ENCODE measurements at places on chromosomes 2 and 18. TPM values are rescaled to one million over a fixed set of nuclear protein-coding genes. Genes with fewer than 3 reads are reported as not detected.
A peak's percentile ranks its signal among the peaks of the same experiment; 100 is the strongest.

DNA sequence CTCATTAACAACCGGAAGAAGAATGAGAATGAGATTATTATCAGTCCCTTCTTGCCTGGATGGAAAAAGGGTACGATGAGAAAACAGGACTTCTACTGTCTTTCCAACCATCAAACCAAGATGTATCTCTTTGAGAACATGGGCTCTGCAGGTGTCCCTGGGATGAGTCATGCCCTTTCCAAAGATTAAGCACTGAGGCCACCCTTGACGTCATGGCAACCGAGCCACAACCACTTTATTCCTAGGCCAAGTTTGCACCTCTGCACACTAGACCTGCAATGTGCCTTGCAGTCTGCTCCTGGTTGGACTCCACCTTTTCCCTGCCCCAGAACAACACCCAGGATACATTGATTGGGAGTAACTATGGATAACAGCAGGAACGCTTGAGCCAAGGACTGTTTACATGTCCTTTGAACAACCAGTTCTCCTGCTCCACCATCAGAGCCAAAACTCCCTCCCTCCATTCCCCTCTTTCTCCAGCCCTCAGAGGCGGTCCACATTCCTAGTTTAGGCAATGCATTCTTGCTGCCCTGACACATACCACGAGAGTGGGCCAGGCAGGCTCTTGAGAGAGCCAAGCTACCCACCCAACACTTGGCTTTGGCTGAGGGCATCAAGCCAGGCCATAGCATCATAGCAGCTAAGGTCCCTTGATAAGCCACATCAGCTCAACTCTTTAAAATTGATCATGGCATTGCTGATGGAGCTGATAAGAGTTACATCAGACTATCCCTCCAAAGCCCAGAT is 310.7 kb downstream of the TNS1 start:
- no peak overlapping the region for H3K4me3 ChIP-seq
- DNase-seq = no peak
- no peak overlapping the region for H3K27ac ChIP-seq
- H3K36me3 ChIP-seq = no peaks in the 10 kb centered on the region
- H3K4me1 ChIP-seq = no peaks in the 10 kb centered on the region
- H3K27me3 ChIP-seq = no peaks in the 10 kb centered on the region

GRCh38 chr18:9720327-9720726 is 12.2 kb downstream of the RAB31 start:
- H3K4me1 ChIP-seq = no peaks in the 10 kb centered on the region
- DNase-seq = no peak
- H3K27me3 ChIP-seq = no peaks in the 10 kb centered on the region
- no peak overlapping the region for H3K27ac ChIP-seq
- no peak overlapping the region for H3K4me3 ChIP-seq

- H3K4me3 ChIP-seq = no peak overlapping the region
- DNase-seq = no peak
- H3K36me3 ChIP-seq = peaks cover 14% of the 10 kb centered on the region
- no peak overlapping the region for H3K27ac ChIP-seq
- peaks cover 2% of the 10 kb centered on the region for H3K4me1 ChIP-seq
Measured at GRCh38 chr18:36139245-36139644, 9.5 kb downstream of the ELP2 start.

GRCh38 chr2:172456002-172456401 is 28.6 kb downstream of the ITGA6 start:
- H3K36me3 ChIP-seq = no peaks in the 10 kb centered on the region
- H3K4me3 ChIP-seq = no peak overlapping the region
- DNase-seq = no peak
- H3K27me3 ChIP-seq = no peaks in the 10 kb centered on the region
- H3K4me1 ChIP-seq = peaks cover 27% of the 10 kb centered on the region

DNA sequence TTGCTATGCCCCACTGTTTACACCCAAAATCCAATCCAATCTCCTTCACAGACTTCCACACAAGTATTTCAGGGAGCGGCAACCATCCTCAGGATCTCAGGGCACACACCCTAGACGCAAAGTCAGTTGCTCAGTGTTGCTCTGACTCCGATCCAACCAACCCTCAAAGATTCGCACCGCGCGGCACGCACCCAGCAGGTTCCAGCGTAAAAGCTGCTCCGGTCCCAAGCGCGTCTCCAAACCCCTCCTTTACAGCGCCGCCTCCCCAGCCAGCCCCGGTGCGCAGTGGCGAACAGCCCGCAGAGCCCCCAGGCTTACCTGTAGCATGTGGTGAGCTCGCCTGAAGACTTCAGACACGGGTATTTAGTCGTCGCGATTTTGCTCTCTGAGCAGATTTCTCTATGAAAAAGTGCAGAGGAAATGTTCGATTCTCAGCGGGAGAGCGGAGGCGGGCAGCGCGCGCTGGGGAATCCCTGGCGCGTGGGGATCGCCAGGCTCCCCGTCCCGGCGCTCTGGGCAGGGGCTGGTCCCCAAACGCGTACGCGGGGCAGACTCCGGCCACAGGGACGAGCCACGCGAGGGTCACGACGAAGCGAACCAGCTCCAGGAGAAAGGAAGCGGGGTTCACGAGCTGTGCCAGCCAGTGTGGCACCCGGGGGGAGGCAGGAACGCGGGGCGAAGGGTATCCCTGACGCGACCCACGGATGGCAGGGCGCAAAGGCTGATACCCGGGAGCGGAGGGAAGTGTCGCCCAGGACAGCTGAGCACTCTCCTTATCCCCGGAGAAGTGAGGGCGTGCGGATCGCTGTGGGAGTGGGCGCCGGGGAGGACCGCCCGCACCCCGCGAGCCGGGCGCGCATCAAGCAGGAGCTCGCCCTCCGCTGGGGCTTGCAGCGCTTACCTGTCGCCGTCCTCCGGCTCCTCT is 650 bp downstream of the CCBE1 start:
- H3K27me3 ChIP-seq = peaks cover 3% of the 10 kb centered on the region
- no peak overlapping the region for H3K27ac ChIP-seq
- H3K36me3 ChIP-seq = no peaks in the 10 kb centered on the region
- DNase-seq = no peak

DNA sequence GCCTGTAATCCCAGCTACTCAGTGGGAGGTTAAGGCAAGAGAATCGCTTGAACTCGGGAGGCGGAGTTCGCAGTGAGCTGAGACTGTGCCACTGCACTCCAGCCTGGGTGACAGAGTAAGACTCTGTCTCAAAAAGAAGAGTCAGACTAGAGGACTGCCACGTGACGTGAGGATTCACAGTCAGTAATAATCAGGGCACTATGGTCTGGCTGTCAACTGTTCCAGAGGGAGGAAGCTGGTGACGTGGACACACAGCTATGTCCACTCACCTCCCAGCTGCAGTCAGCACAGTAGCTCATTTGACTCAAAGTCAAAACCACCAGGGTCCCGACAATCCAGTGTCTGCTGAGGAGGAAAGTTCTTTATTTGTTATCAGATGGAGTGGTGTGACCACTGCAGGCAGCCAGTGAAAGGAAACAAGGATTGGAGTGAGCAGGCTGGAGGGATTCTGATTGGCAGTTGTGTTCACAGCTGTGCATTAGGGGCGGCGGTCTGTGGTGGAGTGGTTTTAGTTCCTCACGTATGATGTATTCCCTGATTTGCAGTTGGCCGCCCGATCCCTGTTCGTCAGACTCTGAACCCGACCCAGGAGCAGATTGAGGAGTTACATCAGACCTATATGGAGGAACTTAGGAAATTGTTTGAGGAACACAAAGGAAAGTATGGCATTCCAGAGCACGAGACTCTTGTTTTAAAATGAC is 37.9 kb downstream of the MOGAT1 start:
- H3K27me3 ChIP-seq = no peaks in the 10 kb centered on the region
- H3K27ac ChIP-seq = peak overlapping the region; percentile 82
- no peaks in the 10 kb centered on the region for H3K36me3 ChIP-seq
- DNase-seq = peak; percentile 99
- H3K4me1 ChIP-seq = peaks cover 69% of the 10 kb centered on the region

- H3K36me3 ChIP-seq = no peaks in the 10 kb centered on the region
- H3K27ac ChIP-seq = no peak overlapping the region
- H3K4me1 ChIP-seq = no peaks in the 10 kb centered on the region
- no peaks in the 10 kb centered on the region for H3K27me3 ChIP-seq
Measured at GRCh38 chr2:195824478-195824877, 167.5 kb downstream of the SLC39A10 start.

GRCh38 chr2:37779611-37780386 is 108.4 kb upstream of the CDC42EP3 start:
- H3K27ac ChIP-seq = no peak overlapping the region
- DNase-seq = no peak
- no peaks in the 10 kb centered on the region for H3K36me3 ChIP-seq

DNA sequence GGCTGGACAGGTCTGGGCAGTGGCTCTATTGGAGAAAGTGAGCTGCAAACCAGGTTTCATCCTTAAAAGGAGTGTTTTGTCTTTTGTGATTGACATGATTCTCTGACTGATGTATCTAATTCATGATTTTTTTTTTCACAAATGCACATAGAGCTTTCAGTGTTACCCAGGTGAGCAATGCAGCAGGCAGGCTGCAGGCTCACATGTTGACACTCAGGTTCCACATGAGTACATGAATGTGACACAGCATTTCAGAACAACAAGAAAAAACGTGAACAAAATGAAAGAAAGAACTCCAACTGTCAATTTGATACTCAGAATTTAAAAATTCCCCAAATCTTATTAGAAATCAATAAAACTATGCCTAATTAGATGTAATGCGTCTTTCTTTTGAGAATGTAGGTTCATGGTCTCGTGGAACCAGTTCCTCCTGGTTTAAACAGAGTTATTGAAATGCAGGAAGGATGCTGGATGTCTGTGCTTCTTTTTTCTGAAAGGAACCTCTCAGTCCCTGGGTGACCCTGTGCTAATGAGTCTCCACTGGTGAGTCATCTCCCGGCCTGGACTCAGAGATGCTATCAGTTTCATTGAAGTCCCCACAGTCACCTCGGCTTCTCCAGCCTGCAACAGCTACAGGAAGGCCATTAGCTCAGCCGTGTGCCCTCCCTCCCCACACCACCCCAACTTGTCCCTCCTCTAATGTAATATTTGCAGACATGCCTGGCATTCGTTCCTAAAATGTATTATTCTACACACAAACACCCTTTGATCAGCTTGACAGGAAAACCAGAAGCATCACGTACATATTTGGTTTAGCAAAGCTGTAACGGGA is 430.4 kb downstream of the LPIN1 start:
- no peaks in the 10 kb centered on the region for H3K36me3 ChIP-seq
- H3K4me1 ChIP-seq = no peaks in the 10 kb centered on the region
- peak; percentile 62 for DNase-seq
- no peak overlapping the region for H3K27ac ChIP-seq
- no peak overlapping the region for H3K4me3 ChIP-seq

- no peak overlapping the region for H3K4me3 ChIP-seq
- no peaks in the 10 kb centered on the region for H3K27me3 ChIP-seq
- H3K4me1 ChIP-seq = no peaks in the 10 kb centered on the region
- H3K36me3 ChIP-seq = no peaks in the 10 kb centered on the region
Measured at GRCh38 chr2:15970701-15971100, 30.4 kb downstream of the MYCN start.

- no peaks in the 10 kb centered on the region for H3K27me3 ChIP-seq
- DNase-seq = no peak
- peaks cover 32% of the 10 kb centered on the region for H3K4me1 ChIP-seq
Measured at GRCh38 chr18:57743008-57743407, 60.1 kb downstream of the ATP8B1 start.

GRCh38 chr18:54250846-54251261 is 18.5 kb upstream of the POLI start:
- H3K4me3 ChIP-seq = no peak overlapping the region
- no peaks in the 10 kb centered on the region for H3K36me3 ChIP-seq
- DNase-seq = no peak
- peaks cover 72% of the 10 kb centered on the region for H3K4me1 ChIP-seq
- H3K27me3 ChIP-seq = no peaks in the 10 kb centered on the region
- H3K27ac ChIP-seq = no peak overlapping the region

- no peaks in the 10 kb centered on the region for H3K36me3 ChIP-seq
- no peak overlapping the region for H3K27ac ChIP-seq
- no peak overlapping the region for H3K4me3 ChIP-seq
- no peak for DNase-seq
- peaks cover 2% of the 10 kb centered on the region for H3K27me3 ChIP-seq
Measured at GRCh38 chr2:240041363-240041762, 11.1 kb upstream of the OR6B2 start.

GRCh38 chr2:229319558-229319957 is 48.5 kb upstream of the PID1 start:
- H3K27me3 ChIP-seq = no peaks in the 10 kb centered on the region
- H3K36me3 ChIP-seq = no peaks in the 10 kb centered on the region

- H3K36me3 ChIP-seq = no peaks in the 10 kb centered on the region
- no peak for DNase-seq
- no peak overlapping the region for H3K4me3 ChIP-seq
- no peaks in the 10 kb centered on the region for H3K27me3 ChIP-seq
- no peaks in the 10 kb centered on the region for H3K4me1 ChIP-seq
- no peak overlapping the region for H3K27ac ChIP-seq
Measured at GRCh38 chr2:38030635-38031355, 45.2 kb downstream of the CYP1B1 start.

DNA sequence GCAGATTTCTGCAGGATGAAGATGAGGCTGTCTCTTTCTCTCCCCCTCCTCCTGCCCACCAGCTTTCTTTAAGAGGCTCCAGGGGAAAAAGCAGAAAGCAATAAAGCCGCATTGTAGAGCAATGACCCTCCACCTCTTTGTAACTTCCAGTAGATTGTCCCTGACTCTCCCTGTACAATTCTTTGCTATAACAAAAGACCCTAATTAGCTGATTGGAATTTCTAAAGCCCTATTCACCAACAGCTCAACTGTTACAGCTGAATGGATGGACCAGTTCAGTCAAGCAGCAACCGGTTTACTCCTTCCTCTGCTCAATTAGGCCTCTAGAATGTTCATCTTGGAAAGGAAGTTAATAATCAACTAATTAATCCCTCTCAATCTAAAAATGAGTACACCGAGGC is 301.0 kb downstream of the STK39 start:
- no peaks in the 10 kb centered on the region for H3K27me3 ChIP-seq
- no peak overlapping the region for H3K4me3 ChIP-seq
- H3K36me3 ChIP-seq = no peaks in the 10 kb centered on the region
- H3K4me1 ChIP-seq = no peaks in the 10 kb centered on the region
- no peak overlapping the region for H3K27ac ChIP-seq

DNA sequence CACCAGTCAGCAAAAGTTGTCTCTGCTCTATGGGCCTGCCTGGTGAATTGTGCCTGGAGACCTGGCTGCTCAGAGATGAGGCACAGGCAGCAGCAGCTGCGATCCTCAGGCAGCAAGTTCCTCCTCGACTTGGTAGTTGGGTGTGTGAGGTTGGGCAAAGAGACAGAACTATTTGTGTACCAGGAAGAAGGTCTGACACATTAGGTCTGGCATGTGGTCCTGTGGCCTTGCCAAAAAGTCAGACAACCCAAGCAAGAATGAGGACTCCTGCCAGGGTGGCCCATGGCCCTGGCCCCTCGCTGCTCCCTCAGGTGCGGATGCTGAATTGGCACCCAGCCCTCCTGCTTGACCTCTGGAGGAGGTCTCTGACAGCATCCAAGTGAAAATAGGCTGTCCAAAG is 192.7 kb downstream of the DYSF start:
- no peak for DNase-seq
- no peaks in the 10 kb centered on the region for H3K36me3 ChIP-seq
- no peaks in the 10 kb centered on the region for H3K27me3 ChIP-seq

Gene PID1
- 0.18 TPM for total RNA-seq

Gene CCDC68
- 4.6 TPM for total RNA-seq

Gene ALPI
- total RNA-seq = not detected

Gene FSIP2
- 0.04 TPM for total RNA-seq

Gene SLC30A3
- total RNA-seq = 0.38 TPM

Gene MATN3
- 19.2 TPM for total RNA-seq

Gene SLC9A4
- total RNA-seq = not detected

Gene RABL2A
- total RNA-seq = 2.9 TPM

All from HepG2 (cell line).